ENCODE measurements at places on chromosomes 11 and 22.

GRCh38 chr22:23154461-23154860, 9.2 kb downstream of the RAB36 start:
- no peak for DNase-seq

DNA sequence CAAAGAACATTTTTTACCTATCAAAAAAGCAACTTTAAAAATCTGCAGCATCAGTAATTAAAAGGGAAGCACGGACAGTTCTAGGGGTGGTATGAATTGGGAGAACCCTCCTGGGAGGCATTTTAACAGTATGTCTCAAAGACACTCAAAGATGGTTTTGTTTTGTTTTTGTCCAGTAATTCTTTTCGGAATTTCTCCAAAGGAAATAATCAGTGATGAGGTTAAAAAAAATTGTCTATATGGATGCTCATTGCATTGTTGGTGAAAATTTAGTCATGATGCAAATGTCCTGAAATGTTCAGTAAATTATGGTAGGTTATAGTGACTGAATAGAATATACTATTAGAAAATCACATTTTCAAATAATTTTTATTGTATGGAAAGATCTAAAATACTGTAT, 115.1 kb downstream of the ATXN10 start:
- no peak for DNase-seq

DNA sequence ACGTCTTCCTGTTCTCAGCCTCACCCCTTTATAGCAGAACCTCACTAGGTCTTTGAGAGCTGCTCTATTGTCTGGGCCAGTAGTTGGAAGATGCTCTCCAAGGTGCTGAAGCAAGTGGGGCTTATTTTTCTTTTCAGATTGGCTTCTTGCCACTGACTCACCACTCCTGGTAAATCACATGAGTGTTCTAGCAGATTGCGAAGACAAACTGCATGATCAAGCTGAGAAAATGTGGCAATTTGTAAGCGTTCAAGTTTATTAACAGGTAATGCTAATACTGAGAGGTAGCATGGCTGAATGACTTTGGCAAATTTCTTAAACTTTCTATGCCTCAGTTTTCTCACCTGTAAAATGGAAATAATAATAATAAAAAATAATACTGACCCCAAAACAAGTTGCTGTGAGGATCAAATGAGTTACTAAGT, 59.2 kb downstream of the CACNG2 start:
- peak; percentile 93 for DNase-seq

GRCh38 chr11:65078151-65078550, 5.7 kb downstream of the CDCA5 start:
- DNase-seq = peak; percentile 46

- no peak for DNase-seq
Measured at GRCh38 chr22:49827271-49827852, 311 bp downstream of the BRD1 start.
